Amniotic stem cell (primary cell): ENCODE measurements at places on chromosomes 11 and 22.

- no peak for DNase-seq
Measured at GRCh38 chr11:10208131-10208575, 85.9 kb downstream of the SBF2 start.

DNA sequence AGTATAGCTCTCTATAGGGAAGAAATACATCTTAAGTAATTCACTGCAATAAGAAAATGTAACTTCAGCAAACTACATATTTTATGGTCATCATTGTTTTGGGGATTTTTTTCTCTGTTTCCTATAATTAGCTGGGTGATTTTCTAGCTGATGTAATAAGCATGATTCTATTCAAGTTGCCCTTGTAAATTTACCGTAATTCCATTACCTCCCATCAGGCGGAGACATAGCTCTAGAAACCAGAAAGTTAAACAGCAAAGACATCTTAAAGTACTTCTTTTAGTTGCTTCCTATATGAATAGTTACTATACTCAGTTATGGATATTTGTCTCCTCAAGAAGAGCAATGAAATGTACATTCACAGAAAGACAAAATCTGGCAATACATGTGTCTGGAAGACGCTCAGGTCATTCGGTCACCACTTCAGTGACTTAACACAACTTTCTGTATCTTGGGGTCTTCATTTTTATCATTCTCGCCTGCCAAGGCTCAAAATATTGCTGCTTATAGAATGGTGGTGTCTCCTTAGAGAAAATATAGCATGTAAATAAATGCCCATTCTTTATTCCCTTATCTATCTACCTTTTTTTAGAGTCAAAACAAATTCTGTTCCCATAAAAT lies 239.9 kb upstream of the ZC3H12C start:
- DNase-seq = no peak

DNA sequence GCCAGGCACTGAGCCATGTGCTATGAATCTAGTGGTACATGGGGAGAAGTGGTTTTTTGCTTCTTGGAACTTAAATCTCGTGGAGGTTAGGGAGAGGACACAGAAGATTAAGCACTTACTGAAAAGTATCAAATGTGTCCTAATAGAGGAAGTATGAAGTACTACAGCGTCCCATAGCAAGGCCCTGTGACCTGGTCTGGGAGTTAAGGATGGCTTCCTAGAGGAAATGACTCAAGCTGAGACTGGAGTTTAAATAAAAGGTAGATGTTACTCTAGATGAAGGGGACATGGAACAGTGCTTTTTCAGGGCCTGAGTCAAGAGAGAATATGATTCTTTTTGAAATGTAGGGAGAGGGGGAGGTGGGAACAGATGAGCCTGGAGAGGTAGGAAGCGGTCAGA lies 202.9 kb downstream of the GRIK4 start:
- no peak for DNase-seq

DNA sequence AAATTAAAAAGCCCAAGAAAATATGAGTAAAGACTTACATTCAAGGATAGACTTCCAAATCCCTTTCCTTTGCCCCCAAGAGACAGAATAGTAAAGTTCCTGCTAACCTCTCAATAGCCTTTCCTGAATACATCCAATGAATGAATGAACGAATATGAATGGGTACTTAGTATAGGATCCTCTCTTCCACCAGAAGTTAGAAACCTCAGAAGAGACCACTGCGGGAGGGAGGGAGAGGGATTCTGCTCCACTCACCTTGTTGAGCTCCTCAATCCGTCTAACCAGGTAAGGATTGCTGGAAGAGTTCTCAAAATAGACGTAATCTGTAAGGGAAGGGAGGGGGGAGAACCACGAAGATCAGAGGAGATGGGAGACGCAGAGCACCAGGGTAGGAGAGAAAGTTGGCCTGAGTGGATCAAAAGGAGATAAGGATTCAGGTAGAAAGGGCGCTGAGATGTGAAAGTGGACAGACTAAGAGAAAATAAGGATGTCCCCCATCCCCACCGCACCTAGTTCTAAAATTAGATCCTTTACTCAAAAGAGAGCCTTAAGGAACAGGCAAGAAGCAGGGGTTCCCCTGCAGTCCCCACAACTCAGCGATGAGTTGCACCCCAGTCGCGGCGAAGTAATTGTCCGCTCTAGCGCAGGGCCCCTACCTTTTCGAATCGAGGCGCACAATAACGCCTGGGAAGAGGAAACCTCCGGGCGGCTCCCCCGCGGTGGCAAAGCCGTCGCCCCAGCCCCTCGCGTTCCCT lies 1.1 kb downstream of the MTA2 start:
- DNase-seq = no peak

DNA sequence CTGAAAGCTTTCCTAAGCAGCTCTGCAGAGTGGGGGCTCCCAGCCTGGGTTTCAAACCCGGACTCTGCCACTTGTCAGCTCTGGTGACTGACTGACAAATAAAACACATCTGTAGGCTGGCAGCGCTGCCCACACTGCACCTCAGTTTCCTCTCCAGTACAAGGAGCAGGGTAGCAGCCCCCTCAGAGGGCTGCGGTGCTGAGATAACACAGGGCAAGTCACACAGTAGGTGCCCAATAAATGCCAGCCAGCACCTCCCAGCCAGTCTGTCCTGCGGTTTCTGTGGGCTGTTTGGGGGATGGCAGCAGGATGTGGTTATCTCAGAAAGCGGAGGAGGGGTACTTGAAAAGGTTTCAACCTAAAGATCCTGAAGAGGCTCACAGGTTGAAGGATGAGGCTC lies 1.5 kb downstream of the SYT12 start:
- DNase-seq = no peak
